Stimulated activated CD4-positive, alpha-beta T cell treated with anti-CD3 and anti-CD28 coated beads, Interleukin-12 subunit alpha, Interleukin-12 subunit beta, amount 100 ng/mL, for 48 hours (primary cell): ENCODE measurements at places on chromosomes 7 and 10.

GRCh38 chr7:29809533-29810155, 3.3 kb downstream of the WIPF3 start:
- no peak for DNase-seq

- no peak for DNase-seq
Measured at GRCh38 chr10:101494650-101495049, 93.4 kb downstream of the POLL start.

GRCh38 chr10:75531571-75532031, 100.2 kb downstream of the LRMDA start:
- no peak for DNase-seq

GRCh38 chr10:119677904-119678755, 26.9 kb downstream of the BAG3 start:
- no peak for DNase-seq

- no peak for DNase-seq
Measured at GRCh38 chr7:8433477-8434289, at the start of gene NXPH1. Gene NXPH1 (plus strand): TSS chr7:8433609.

DNA sequence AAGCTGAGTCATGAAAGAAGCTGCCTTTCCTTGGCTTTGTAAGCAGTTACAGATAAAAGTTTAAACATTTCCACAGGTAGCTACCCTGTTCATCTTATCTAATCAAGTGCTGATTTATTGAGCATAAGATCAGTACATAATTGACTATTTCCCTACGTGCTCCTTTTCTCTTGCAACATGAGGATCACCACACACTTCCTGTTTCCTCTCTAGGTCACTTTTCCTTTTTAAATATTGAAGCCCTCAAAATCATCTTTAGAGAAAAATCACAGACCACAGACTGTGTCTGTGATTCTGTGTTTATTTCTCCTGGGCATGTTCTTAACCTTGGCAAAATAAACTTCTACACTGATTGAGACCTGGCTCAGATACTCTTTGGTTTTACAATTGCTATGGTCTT, 69.5 kb downstream of the ZNF37A start:
- DNase-seq: no peak

DNA sequence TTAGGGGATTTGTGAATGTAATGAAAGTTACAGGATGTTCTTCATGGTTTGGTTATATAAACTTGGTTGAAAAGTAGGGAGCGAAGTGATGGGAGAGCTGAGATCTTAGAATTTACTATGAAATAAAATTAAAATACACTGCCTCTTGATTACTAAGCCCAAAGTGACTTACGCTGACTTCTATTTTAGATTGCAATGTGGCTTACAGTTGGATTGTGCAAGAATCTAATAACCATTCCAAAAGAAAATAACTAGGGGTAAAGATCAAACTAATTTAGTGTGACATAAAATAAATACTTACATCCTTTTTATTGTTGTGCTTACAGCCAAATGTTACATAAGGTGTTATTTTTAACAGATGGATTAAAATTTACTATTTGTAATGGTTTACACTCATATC, 15.3 kb downstream of the WNT16 start:
- DNase-seq: no peak

- DNase-seq: no peak
Measured at GRCh38 chr10:87960230-87960629, 96.8 kb downstream of the PTEN start.
